ENCODE measurements at places on chromosomes 12 and 14.

- DNase-seq, result no peak
Measured at GRCh38 chr12:57762463-57762862, 4.4 kb downstream of the CYP27B1 start.

DNA sequence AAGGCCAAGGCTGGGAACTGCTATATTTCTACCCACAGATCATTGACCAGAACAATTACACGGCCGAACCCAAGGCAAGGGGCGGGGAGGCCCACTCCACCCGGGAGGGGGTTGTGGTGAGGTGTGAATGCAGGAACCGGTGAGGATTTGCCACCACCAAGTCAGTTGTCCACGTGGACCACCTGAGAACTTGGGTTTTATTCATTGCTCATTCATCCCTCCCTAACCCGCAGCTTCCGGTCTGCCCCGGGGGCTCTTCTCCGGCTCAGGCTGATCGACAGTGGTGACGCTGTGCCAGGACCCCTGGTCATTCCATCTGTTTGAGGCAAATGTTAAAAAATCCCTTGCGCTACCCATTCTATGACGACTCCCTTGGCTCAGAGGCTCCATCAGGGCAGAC is 127.7 kb upstream of the RTL1 start:
- DNase-seq, result no peak

GRCh38 chr14:24828486-24828885 is 194.5 kb upstream of the GZMB start:
- no peak for DNase-seq

GRCh38 chr12:81360916-81361315 is 283.0 kb downstream of the ACSS3 start:
- no peak for DNase-seq

DNA sequence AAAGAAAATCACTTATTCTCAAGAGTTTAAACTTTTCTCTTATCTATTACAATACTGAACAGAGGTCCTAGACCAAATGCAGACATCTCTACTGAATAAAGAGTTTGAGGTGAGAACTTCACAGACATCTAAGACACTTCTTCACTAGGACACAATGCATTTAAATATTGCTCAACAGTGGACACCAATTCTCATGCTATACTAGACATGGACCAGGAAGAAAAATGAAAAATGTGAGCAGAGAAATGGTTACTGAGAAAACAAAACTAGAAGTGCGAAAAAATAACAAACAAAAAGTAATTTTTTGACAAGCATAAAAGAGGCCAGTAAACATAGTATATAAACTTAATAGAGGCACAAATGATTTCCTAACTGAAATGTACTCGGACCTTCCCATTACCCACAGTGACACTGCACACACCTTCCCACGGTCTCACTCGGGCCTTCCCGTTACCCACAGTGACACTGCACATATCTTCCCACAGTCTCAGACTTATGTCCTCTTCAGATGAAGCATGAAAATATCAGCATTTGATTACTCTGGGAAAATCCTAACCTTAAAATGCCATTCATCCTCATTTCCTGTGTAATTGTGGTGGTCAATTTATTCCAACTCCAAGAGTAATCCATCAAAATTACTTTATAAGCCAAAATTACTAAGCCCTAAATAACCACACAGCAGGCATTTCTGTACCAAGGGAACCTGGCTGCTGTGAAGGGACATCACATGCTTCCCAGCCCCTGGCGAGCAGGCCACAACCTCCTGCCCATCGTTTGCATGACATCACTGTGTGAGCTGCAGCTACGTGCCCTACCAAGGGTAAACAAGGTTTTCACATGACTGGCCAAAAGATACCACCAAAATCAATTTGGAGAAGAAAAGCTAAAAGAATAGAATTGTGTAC is 6.4 kb downstream of the SLC15A4 start:
- DNase-seq, result no peak

Measured in activated T-helper 9 cell treated with anti-CD3 and anti-CD28 coated beads, Interleukin-2, amount 50 U/mL, for 16 hours (primary cell).